Stomach (tissue), 19 donors: ENCODE measurements at places on chromosomes 2 and 18. TPM values are rescaled to one million over a fixed set of nuclear protein-coding genes. Genes with fewer than 3 reads are reported as not detected.

GTF2A1L gene
- polyA plus RNA-seq: not detected

CNDP2 gene
- polyA plus RNA-seq: 132 TPM

BMP10 gene
- polyA plus RNA-seq: not detected

AQP12A gene
- polyA plus RNA-seq: not detected

CNRIP1 gene
- 28.0 TPM for polyA plus RNA-seq

MEP1B gene
- not detected for polyA plus RNA-seq

CYRIA gene
- 3.2 TPM for polyA plus RNA-seq

TAF4B gene
- polyA plus RNA-seq: 2.2 TPM

TUBA3E gene
- not detected for polyA plus RNA-seq

SERPINB8 gene
- 7.4 TPM for polyA plus RNA-seq

ARHGEF4 gene
- 1.4 TPM for polyA plus RNA-seq

STON1 gene
- 5.5 TPM for polyA plus RNA-seq

BCL2 gene
- polyA plus RNA-seq: 1.5 TPM

RGPD3 gene
- 0.06 TPM for polyA plus RNA-seq

ZC3H6 gene
- 1.6 TPM for polyA plus RNA-seq

PROKR1 gene
- polyA plus RNA-seq: not detected

HADHA gene
- 53.2 TPM for polyA plus RNA-seq

FLACC1 gene
- polyA plus RNA-seq: not detected

CCDC93 gene
- 3.1 TPM for polyA plus RNA-seq

HOXD11 gene
- not detected for polyA plus RNA-seq

PFN4 gene
- polyA plus RNA-seq: 0.56 TPM

SH3RF3 gene
- 2.3 TPM for polyA plus RNA-seq

RIT2 gene
- not detected for polyA plus RNA-seq

ITGB6 gene
- polyA plus RNA-seq: 10.3 TPM

MMADHC gene
- 116 TPM for polyA plus RNA-seq

B3GNT7 gene
- polyA plus RNA-seq: 1.9 TPM

PROM2 gene
- polyA plus RNA-seq: 6.0 TPM

ANO7 gene
- polyA plus RNA-seq: 2.0 TPM

ST6GAL2 gene
- polyA plus RNA-seq: not detected

OTOS gene
- polyA plus RNA-seq: not detected

CRACDL gene
- 5.5 TPM for polyA plus RNA-seq

DSG2 gene
- 16.1 TPM for polyA plus RNA-seq

LDLRAD4 gene
- polyA plus RNA-seq: 9.3 TPM

SH2D6 gene
- 1.2 TPM for polyA plus RNA-seq

ALKAL2 gene
- polyA plus RNA-seq: 12.6 TPM

FTCDNL1 gene
- not detected for polyA plus RNA-seq

ATF2 gene
- 12.9 TPM for polyA plus RNA-seq

CYP27A1 gene
- 10.4 TPM for polyA plus RNA-seq

DYNAP gene
- polyA plus RNA-seq: not detected

CTAGE1 gene
- polyA plus RNA-seq: not detected

KYNU gene
- polyA plus RNA-seq: 2.9 TPM

IRS1 gene
- 2.1 TPM for polyA plus RNA-seq

TMEM237 gene
- polyA plus RNA-seq: 5.2 TPM

ASTL gene
- not detected for polyA plus RNA-seq

RGPD5 gene
- 6.5 TPM for polyA plus RNA-seq

IL1A gene
- 0.44 TPM for polyA plus RNA-seq
